Naive thymus-derived CD8-positive, alpha-beta T cell (primary cell): ENCODE measurements at places on chromosomes 7 and 10. TPM values are rescaled to one million over a fixed set of nuclear protein-coding genes. Genes with fewer than 3 reads are reported as not detected.

The TRIM74 gene
- polyA plus RNA-seq: not detected

The CALML3 gene
- not detected for polyA plus RNA-seq

DNA sequence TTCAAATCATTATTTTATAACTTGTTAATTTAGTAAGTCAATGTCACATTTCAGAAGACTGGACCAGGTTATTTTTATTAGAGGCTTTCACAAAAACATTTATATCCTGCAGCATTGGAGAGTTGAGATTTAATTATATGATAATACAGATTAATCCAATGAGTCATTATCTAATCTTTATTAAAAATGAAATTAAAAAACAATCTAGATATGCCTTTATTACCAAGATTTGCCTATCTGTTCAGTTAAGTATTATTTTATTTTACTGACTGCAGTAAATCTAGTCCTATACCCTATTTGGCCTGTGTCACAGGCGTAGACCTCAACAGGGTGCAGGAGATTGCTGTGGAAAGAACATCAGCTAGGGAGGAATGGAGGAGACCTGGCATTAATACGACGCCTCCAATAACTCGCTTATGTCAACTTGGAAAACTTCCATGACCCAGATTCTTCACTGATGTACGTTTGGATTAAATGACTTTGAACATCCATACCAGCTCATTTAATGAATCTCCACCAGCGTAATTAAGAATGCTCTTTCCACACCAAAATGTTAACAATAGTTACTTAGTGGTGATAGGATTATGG lies 18.2 kb downstream of the PAXIP1 start:
- DNase-seq: no peak

DNA sequence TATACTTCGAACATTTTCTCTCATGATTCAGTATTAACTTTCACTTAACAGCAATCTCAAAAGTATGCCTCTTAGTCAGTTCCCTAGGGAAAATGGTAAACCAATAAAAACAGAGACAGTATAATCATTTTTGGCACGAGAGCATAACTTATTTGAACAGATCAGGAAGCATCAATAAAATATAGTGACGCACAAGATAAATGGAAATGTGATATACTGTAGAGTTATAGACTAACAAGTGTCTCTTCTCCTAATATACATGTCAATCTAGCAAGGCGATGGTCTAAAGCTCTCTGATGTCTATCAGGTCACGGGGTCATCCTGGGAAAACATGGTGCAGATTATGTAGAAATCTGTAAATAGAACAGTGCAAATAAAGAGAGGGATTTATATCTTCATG lies 131.6 kb downstream of the HGF start:
- no peak for DNase-seq

- DNase-seq: no peak
Observed at GRCh38 chr7:138186951-138187351, 110.7 kb downstream of the AKR1D1 start.

- no peak for DNase-seq
Observed at GRCh38 chr10:114482480-114483304, 78.4 kb upstream of the AFAP1L2 start.

- no peak for DNase-seq
Observed at GRCh38 chr7:151795168-151795811, 81.6 kb downstream of the PRKAG2 start.

DNA sequence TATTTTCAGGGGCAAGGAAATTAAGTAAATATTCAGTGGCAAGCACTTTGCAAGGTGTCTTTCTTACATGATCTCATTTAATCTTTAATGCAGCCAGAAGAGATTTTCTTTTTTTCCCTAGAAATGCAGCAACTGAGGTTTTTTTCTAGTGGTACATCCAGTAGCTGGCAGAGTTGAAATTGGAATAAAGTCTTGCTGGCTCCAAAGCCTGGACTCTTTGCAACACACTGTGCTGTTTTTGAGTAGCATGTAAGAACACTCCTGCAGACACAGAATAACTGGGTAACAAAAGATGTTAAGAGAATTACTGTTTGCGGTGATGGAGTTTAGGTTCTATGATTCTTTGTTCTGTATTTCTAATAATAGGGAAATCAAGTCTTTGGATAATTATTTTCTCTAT lies 123.6 kb downstream of the PON1 start:
- DNase-seq: no peak
